ENCODE measurements at places on chromosomes 7 and 10.

GRCh38 chr7:89265631-89266030 lies 470.1 kb upstream of the TEX47 start:
- DNase-seq: no peak

DNA sequence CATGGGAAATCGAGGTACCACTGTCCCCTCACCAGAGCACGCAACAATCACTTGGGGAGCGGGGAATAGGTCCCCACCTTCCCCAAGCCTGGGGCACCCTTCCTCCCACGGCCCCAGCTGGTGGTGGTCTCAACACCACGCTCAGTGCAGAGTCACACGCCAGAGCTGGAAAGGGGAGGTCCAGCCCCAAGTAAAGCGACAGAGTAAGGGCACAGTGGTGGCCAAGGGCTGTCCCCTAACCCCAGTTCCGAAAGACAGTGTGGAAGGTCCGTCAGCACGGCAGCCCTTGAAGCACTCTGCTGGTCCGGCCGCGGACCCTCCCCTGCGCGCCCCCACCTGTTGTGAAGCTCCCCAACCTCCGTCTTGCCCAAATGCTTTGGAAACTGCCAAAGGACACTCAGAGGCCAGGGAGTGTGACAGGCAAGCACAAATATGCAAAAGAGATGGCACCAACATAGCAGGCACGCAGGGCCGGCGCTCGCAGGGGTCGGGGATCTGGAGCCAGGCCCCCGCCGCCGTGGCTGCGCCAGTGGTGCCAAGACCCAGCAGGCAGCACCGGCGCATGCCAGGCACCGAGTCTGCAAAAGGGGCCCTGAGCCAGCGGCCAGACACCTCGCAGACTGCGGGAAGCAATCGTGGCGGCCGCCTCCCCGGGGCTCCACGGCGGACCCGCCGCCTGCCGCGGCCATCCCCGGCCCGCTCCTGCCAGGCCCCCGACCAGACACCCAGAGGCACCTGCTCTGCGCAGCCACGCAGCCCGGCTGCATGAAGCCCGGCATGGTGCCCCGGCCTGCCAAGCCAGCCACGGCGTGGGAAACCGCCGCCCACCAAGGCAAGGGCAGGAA lies 51.6 kb upstream of the SRRM3 start:
- DNase-seq: no peak

GRCh38 chr10:37490266-37490665 lies 364.9 kb downstream of the ANKRD30A start:
- DNase-seq: no peak

DNA sequence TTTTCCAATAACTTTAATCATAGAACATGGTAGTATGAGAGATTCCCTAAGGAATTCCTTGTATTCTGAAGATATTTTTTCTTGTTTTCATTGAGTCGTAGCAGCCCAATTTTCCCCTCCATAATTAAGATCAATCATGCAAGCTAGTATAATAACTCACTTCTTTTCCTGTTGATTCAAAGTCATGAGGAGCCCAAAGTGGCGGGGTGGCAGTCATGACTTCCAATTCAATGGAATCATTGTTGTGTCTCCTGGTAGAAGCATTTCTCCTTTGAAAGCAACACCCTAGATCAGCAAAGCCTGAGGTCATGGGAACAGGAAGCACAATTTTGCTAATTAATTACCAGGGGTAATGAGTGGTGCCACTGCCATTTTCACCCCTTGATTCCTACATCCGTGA lies 77.6 kb upstream of the MAGI2 start:
- DNase-seq: no peak

GRCh38 chr10:91613411-91614187 lies 19.3 kb downstream of the PPP1R3C start:
- no peak for DNase-seq

GRCh38 chr7:16007911-16008310 lies 321.4 kb upstream of the MEOX2 start:
- no peak for DNase-seq

GRCh38 chr10:63633677-63634487 lies 112.7 kb downstream of the REEP3 start:
- no peak for DNase-seq

DNA sequence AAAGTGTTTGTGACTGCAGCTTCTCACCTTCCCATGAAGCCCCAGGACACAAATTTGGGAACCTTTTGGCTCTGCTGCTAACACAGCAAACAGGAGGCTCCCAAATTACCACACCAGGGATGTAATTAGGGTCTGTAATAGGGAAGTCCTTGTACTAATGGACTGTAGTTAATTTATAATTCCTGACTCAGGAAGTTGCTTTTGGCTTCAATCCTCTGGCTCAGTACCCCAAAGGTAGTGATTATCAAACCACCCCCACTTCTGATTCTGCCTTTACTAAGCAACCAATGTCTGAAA lies 3.8 kb upstream of the MALSU1 start:
- no peak for DNase-seq

DNA sequence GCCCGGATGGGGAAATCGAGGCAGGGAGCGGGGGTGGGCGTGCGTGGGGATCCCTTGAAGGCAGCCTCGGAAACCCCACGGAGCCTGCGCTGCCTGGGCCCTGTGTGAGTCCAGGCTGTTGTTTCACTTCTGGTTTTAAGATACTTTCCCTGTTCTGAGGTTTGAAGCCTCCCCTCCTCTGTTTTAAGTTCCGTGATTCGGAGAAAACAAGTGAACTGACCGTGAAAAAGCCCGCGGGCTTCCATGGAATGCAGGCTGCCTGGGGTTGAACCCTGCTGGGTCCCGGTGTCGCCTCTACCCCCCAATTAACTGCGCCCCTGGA lies 401 bp downstream of the LRRC27 start:
- DNase-seq: no peak

DNA sequence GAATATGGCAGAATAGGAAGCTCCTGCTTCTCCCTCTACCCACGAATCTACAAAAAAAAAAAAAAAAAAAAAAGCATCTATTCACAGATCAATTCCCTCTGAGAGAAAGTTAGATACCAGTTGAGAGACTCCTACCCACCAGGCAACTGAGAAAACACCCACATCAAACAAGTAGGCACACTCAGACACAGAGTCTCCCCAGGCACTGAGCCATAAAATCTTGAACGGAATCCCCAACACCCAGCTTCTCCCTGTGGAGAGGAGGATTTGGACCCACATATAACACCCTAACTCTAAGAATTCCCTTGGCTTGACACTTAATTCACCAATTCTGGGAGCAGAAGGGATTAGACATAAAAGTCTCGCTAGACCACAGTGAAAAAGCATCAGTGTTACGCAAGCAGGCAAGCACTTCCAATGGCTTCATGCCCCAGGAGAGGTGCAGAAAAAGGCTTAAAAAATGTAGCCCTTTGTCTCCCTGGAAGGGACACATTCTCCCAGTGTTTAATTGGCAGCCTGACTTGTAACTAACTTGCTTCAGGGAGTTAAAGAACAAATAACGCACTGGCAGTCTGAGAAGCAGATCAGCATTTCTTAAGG lies 192.2 kb downstream of the ELAPOR2 start:
- no peak for DNase-seq

All from stimulated activated CD4-positive, alpha-beta T cell treated with anti-CD3 and anti-CD28 coated beads, Interleukin-1b, Interleukin-23, amount 100 ng/mL, for 24 hours (primary cell).